ENCODE measurements at places on chromosomes 2 and 18.
A peak's percentile ranks its signal among the peaks of the same experiment; 100 is the strongest.

DNA sequence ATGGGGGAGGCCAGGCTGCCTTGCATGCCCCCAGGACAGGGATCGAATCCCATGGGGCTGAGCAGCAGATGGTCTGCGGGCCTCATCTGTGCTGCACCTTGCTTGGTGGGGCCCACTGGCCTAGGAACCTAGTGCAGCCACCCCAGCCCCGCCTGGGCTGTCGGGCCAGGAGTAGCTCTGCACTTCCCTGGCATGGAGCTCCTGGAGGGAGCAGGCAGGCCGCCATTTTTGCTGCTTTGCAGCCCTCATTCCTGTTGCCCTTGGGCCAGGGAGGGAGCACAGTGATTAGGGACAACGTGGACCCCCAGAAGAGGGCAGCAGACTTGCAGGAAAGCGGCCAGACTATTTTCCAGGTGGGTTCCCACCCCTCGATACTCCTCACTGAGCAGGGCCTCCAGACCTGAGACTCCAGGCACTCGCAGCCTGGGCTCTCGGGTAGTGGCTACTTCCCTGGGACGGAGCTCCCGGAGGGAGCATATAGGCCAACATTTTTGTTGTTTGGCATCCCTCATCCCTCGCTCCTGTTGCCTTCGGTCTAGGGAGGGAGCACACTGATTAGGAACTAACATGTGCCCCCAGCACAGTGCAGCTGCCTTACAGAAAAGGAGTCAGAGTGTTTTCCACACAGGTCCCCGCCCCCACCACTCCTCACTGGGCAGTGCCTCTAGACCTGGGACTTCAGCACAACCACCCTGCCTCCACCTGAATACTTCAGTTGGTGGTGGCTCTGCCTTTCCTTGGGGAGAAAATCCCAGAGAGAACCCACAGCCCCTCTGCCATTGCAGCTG, 99.5 kb downstream of the MAIP1 start:
- no peak for DNase-seq

DNA sequence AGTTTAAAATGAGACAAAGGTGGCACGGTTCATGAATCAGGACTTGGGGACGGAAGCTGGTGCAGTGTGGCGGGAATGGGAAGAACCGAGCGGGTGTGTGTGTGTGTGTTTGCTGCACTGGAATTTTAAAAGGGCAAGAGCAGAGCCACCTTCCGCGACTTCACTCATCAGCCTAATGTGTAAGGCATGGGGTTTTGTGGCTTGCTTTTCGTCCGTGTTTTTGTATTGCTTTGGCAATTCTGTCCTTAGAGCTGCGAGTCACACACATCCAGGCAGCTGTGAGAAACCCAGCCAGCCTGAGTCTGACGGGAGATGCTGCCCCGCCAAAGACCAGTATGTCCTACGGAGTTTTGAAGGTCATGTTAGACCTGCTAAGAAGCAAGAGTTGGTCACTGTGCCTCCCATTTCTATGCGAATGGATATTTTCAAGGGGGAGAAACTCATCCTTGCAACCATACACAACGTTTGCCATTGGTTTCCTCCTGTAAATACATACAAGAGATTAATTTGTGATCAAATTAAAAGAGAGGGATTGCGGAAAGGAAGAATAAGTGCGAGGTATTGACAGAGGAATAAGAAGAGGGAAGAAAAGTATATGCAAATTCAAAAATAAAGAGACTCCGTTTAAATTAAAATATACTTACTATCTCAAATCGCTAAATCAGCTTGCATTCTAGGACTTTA, 665 bp upstream of the CACNB4 start:
- no peak for DNase-seq

DNA sequence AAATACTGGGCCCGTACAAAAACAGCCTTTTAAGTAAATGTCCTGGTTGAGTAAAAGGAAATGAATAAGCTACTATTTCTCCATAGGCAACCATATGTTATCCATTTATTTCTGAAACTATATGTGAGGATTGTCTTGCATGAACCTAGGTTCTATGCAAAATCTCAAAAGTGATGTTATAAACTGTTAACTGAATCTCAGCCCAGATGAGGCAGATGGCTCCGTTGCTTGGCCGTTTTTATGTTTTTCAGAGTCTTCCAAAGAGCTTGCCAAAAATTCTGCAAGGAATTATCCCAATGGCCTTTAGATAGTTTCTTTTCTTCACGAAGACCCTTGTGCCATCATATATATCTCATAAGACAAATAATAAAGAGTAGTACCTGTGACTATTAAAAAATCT, 1669.5 kb upstream of the DDX18 start:
- DNase-seq = no peak

DNA sequence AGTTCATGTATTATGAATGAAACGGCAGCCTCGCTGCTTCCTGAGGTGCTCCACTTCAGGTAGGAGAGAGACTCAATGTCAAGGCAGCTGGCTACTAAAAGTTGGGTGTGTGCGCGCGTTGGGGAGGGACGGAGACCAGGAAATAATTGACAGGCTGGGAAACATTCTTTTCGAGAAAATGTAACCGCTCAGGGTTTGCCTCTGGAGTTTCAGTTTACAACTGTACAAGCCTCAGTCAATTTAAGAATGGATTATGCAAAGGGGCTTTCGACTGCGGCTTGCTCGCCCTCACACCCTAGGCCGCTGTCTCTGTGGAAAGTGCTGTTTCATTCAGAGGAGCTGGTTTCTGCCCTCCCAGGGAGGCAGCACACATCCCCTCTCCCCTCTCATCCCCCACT, 4.4 kb upstream of the SPRED2 start:
- no peak for DNase-seq

- no peak for DNase-seq
These were observed 222.7 kb downstream of the PIEZO2 start for GRCh38 chr18:10926621-10927161.

DNA sequence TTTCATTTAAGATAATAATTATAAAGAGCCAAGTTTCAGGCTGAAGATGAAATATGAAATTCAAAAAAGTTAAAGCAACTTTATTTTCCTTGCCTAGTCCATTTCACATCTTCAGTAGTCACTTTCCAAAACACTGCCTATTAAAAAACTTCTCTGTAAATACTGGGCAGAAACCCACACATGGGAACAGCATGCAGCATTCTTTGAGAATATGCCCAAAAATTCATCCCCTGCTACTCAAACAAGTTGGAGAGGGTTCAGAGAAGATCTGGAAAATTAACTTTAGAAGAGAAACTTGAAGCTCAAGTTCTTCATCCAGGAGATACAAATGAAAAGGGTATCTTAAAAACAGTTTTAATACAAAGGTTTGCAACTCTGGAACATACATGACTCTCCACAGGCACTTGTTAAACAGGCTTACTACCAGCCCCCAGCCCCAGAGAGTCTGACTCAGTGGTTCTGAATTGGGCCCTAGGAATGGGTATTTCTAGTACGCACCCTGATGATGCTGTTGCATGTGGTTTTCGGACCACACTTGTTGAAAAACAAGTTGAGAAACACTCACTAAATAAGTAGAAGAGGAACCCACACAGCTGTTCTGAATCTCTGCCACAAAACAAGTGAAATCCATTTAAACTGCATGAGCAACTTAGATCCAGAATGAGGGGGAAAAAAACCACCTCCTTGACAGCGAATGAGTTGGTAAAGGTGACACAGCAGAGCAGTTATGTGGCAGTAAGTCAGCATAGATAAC, 329.1 kb downstream of the SATB2 start:
- DNase-seq = no peak

DNA sequence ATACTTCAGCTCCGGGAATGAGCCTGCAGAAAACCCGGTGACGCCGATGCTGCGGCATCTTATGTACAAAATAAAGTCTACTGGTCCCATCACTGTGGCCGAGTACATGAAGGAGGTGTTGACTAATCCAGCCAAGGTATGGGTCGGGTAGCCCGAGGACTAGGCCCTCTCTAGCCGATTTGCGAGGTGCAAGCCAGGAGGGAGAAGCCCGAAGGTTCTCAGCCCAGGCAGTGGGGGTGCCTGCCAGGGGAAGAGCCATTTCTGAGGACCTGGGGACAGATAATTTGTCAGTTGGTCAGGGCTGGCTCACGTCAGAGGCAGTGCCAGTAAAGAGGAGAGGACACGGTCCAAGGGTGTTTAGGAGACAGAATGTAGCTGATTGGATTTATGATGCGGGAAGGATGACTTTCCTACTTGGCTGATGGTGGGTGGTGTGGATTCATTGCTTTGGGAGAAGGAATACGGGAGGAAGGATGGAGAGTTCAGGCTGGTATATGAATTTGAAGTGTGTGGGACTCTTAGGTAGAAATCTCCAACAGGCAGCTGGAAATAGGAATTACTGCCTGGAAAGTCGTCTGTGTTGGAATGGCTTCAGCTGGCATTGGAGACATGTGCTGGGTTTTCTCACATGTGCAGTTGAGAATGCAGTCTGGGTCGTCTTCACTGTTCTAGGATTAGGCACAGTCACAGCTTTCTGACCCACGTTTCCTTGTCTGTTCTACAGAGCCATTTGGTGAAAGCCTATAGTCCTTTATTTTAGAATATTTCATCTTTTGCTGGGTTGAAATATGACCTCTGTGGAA, 874 bp downstream of the NDUFAF7 start:
- peak; percentile 13 for DNase-seq

GRCh38 chr2:121058852-121059558, 226.0 kb downstream of the TFCP2L1 start:
- no peak for DNase-seq

Measured in CD8-positive, alpha-beta T cell (primary cell).